ENCODE measurements at places on chromosomes 4 and X. TPM values are rescaled to one million over a fixed set of nuclear protein-coding genes. Genes with fewer than 3 reads are reported as not detected.

Gene SGMS2
- total RNA-seq: 9.7 TPM

Gene ART3
- total RNA-seq: 0.74 TPM

Gene GPRASP3
- 5.3 TPM for total RNA-seq

Gene TIGD4
- total RNA-seq: 2.0 TPM

Gene UGT2B15
- total RNA-seq: not detected

Gene REPS2
- total RNA-seq: 3.7 TPM

Gene CXCL5
- 9.2 TPM for total RNA-seq
